ENCODE measurements at places on chromosomes 5 and 9. TPM values are rescaled to one million over a fixed set of nuclear protein-coding genes. Genes with fewer than 3 reads are reported as not detected.
A peak's percentile ranks its signal among the peaks of the same experiment; 100 is the strongest.

DNA sequence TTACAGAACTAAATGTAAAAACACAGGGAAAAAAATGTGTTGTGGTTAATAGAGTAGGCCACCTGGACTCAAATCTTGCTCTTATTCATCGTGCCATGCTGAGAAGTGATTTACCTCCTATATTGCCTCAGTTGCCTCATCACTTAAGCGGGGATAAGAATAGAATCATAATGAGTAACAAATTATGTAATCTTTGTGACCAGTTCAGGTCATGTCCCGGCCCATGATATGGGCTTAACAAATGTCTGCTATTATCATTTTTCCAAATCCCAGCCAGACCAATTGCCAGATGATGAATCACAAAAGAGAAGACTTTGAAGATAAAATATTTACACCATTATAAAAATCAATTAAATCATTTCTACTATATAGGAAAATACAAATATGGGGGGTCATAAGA lies 89.8 kb downstream of the CDH6 start:
- no peak overlapping the region for H3K27ac ChIP-seq
- no peaks in the 10 kb centered on the region for H3K36me3 ChIP-seq
- H3K4me1 ChIP-seq, result no peaks in the 10 kb centered on the region
- no peak for DNase-seq

DNA sequence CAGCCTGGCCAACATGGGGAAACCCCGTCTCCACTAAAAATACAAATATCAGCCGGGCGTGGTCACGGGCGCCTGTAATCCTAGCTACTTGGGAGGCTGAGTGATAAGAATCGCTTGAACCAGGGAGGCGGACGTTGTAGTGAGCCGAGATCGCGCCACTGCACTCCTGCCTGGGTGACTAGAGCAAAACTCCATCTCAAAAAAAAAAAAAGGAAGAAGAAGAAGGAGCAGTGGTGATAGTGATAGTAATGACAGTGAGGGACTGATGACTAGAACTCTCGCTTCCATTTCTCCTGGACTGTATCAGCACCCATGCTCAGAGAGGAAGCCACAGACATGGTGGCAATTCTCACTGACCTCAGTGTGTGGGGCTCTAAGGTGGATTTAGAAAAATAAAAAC lies 52.6 kb upstream of the CLINT1 start:
- H3K4me3 ChIP-seq, result peak overlapping the region; percentile 15
- peak overlapping the region; percentile 64 for H3K27ac ChIP-seq
- H3K36me3 ChIP-seq, result peaks cover 27% of the 10 kb centered on the region
- peaks cover 49% of the 10 kb centered on the region for H3K4me1 ChIP-seq
- H3K27me3 ChIP-seq, result no peaks in the 10 kb centered on the region

DNA sequence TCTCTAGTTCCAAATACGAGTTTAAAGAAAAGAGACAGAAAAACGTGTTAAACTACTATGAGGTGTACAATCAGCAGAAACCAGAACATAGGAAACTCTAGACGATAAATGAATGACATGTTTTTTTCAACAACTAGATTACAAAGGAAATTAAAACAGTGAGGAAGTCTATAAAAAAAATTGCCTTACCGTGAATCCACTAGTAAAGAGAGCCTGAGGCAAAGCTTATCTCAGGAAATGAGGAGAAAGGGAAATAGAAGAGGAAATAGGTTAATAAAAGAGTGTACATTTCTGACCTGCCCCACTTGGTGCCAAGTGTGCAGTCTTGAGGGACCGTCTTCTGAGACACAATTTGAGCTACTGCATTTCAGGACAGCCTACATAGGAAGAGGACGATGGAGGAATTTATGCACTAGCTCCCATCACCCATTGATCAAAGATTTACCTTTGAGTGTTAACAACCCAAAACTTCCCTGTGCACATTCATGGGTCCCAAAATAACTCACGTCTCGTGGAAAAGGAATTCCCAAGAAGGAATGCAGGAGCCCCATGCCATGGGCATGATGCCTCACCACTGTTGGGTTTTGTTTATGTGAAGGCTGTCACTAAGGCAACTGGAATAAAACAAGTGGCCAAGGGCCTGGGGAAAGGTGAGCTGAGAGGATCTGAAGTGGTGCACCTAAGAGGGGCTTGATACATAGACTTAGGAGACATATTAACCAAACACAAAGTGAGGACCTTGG lies 53.6 kb upstream of the SLC1A3 start:
- no peak overlapping the region for H3K4me3 ChIP-seq
- no peaks in the 10 kb centered on the region for H3K36me3 ChIP-seq
- no peaks in the 10 kb centered on the region for H3K27me3 ChIP-seq
- DNase-seq, result no peak
- H3K4me1 ChIP-seq, result no peaks in the 10 kb centered on the region

GRCh38 chr9:1514776-1515363 lies 464.7 kb downstream of the DMRT2 start:
- H3K27ac ChIP-seq, result no peak overlapping the region
- DNase-seq, result no peak
- H3K4me1 ChIP-seq, result no peaks in the 10 kb centered on the region

- no peak overlapping the region for H3K27ac ChIP-seq
- H3K27me3 ChIP-seq, result no peaks in the 10 kb centered on the region
- DNase-seq, result no peak
- H3K4me1 ChIP-seq, result peaks cover 7% of the 10 kb centered on the region
These were observed 62.6 kb downstream of the ANKRD55 start for GRCh38 chr5:56170557-56170956.

PCDHA9 gene
- 0.59 TPM for total RNA-seq

GRCh38 chr5:34582371-34582770 lies 73.8 kb upstream of the RAI14 start:
- DNase-seq, result no peak
- H3K36me3 ChIP-seq, result peaks cover 14% of the 10 kb centered on the region
- no peak overlapping the region for H3K27ac ChIP-seq

DNA sequence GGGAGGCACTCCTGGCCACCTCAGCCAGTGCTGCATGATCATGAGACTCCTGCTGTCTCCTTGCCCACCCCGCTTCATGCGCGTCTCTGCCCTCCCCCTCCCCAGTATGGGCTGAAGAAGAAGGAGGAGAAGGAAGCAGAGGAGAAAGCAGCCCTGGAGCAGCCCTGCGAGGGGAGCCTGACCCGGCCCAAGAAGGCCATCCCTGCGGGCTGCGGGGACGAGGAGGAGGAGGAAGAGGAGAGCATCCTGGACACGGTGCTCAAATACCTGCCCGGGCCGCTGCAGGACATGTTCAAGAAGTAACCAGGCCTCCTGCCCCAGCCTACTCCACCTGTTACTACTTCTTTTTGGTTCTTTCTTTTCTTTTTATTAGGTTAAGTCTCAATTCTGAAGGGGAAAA lies 8.4 kb downstream of the CPLX2 start:
- DNase-seq, result no peak
- no peaks in the 10 kb centered on the region for H3K36me3 ChIP-seq
- H3K27me3 ChIP-seq, result peaks cover 37% of the 10 kb centered on the region
- H3K4me1 ChIP-seq, result no peaks in the 10 kb centered on the region
- no peak overlapping the region for H3K27ac ChIP-seq

- H3K36me3 ChIP-seq, result no peaks in the 10 kb centered on the region
- H3K27me3 ChIP-seq, result no peaks in the 10 kb centered on the region
- H3K27ac ChIP-seq, result no peak overlapping the region
- no peak for DNase-seq
- H3K4me3 ChIP-seq, result no peak overlapping the region
These were observed 18.5 kb upstream of the UGT3A1 start for GRCh38 chr5:36009698-36010097.

- no peak for DNase-seq
- H3K27ac ChIP-seq, result no peak overlapping the region
- no peak overlapping the region for H3K4me3 ChIP-seq
- H3K27me3 ChIP-seq, result no peaks in the 10 kb centered on the region
- no peaks in the 10 kb centered on the region for H3K36me3 ChIP-seq
- H3K4me1 ChIP-seq, result no peaks in the 10 kb centered on the region
These were observed 126.7 kb upstream of the SLCO6A1 start for GRCh38 chr5:102625468-102625867.

DNA sequence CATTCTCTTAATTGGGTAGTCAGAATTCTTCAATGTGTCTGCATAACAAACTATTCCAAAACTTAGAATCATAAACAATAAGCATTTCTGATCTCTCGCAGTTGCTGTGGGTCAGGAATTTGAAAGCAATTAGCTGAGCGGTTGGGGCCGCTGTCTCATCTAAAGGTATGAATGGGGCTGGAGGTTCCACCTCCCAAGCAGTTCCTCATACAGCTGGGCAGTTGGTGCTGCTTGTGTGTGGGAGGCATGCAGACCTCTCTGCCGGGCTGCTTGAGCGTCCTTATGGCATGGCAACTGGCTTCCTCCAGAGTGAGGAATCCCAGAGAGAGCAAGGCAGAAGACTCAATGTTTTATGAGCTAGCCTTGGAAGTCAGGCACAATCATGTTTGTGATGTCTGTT lies 30.2 kb upstream of the SEMA4D start:
- H3K36me3 ChIP-seq, result peaks cover 5% of the 10 kb centered on the region
- H3K4me3 ChIP-seq, result no peak overlapping the region
- H3K27me3 ChIP-seq, result no peaks in the 10 kb centered on the region
- H3K4me1 ChIP-seq, result peaks cover 30% of the 10 kb centered on the region
- DNase-seq, result no peak

DNA sequence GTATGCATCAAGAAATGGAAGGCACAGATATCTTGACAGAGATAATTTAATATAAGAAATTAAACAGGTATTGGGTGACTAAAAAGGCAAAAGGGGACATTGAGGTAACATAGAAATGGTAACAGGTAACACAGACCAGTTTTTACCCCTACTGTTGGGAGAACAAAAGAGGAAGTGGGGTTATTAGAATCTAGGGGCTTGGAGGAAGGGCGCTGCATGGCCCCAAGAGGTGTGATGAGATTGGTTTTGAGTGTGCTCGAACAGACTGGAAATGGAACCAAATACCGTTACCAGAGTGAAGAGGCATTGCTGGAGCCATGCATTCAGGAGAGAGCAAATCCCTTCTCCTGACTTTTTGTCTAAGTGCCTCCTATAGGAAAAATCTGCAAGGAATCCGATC lies 193.9 kb downstream of the ALDH1A1 start:
- no peaks in the 10 kb centered on the region for H3K36me3 ChIP-seq
- DNase-seq, result no peak
- no peak overlapping the region for H3K4me3 ChIP-seq

- H3K36me3 ChIP-seq, result no peaks in the 10 kb centered on the region
- H3K4me3 ChIP-seq, result no peak overlapping the region
- no peak for DNase-seq
- H3K27ac ChIP-seq, result peak overlapping the region; percentile 20
- H3K4me1 ChIP-seq, result no peaks in the 10 kb centered on the region
These were observed 34.9 kb upstream of the FCHO2 start for GRCh38 chr5:72920690-72921502.

ARHGEF39 gene
- total RNA-seq, result 15.4 TPM

DNA sequence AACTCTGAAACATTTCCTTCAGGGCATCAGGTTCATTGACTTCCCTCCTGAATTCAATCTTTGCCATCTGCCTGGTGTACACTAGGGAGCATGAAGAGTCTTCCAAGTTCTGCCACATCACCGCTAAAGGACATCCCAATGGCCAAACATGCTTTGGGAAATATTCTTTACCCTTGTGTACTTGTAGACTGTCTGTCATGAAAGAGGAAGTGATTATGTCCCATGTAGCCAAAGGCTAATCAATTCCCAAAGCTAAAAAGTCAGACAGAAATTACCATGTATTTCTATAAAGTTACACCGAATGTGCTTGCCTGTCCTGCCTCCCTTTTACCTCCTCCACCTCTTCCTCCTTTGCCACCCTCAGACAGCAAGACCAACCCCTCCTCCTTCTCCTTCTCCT lies 28.9 kb upstream of the RECK start:
- H3K27ac ChIP-seq, result no peak overlapping the region
- no peaks in the 10 kb centered on the region for H3K4me1 ChIP-seq
- peaks cover 75% of the 10 kb centered on the region for H3K27me3 ChIP-seq
- DNase-seq, result no peak
- no peaks in the 10 kb centered on the region for H3K36me3 ChIP-seq

DNA sequence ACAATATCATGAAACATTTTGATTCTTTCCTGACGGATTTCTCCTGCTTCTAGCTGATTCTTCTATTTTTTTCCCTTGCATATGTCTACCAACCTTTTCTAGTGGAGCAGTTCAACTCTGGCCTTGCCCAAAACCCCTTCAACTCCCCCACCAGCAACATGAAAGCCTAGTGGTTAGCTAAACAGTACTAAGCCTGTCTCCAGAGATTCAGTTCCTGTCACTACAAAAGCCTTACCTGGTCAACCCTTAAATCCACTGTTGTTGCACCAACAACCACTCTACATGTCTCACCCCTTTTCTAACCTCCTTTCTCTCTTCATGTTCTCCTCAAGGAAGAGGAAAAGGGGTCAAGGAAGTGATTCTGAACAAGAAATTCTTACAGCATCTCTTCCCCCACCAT lies 74.8 kb upstream of the PIK3R1 start:
- peaks cover 13% of the 10 kb centered on the region for H3K4me1 ChIP-seq
- H3K4me3 ChIP-seq, result no peak overlapping the region
- no peak overlapping the region for H3K27ac ChIP-seq
- H3K27me3 ChIP-seq, result no peaks in the 10 kb centered on the region
